Natural killer cell (primary cell): ENCODE measurements at places on chromosomes 2 and 18.

- DNase-seq = no peak
Observed at GRCh38 chr18:56807901-56808300, 156.7 kb downstream of the WDR7 start.

GRCh38 chr2:106025796-106026195 is 168.3 kb downstream of the UXS1 start:
- DNase-seq = no peak

DNA sequence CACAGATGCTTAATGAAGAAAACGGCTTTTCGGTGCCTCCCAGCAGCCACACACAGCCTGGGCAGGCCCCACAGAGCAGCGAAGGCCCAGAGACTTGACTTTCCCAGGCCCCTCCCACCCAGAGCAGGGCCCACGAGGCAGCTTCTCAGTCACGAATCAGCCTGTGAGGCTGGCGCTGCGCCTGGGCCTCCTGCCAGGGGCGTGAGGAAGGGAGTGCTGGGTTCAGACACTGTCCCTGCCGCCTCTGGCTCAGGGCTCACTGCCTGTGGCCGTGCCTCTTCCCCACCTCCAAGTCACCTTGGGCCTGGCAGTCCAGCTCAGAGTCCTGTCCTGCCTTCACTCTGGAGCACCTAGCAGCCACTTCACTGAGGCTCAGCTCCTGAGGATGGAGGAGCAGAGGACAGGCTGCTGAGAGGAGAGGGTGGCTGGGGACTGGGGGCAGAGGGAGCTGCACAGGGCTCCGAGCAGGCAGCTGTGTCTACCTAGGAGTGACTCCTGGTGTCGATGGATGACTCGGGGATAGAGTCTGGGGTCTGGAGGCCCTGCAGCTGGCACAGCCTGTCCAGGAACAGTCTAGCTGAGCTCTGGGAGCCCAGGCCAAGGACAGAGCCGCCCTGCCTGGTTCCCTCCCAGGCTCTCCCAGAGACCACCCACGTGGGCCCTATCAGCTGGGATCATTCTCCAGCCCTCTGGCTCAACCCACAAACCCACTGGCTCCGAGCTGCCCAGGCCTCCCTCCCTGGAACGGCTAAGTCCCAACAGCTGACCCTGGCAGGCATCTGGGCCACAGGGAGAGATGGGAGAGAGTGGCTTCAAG is 36.4 kb upstream of the FOSL2 start:
- peak; percentile 73 for DNase-seq

- no peak for DNase-seq
Observed at GRCh38 chr2:74534411-74534810, 4.7 kb downstream of the HTRA2 start.
